ENCODE measurements at places on chromosomes 13 and 19. TPM values are rescaled to one million over a fixed set of nuclear protein-coding genes. Genes with fewer than 3 reads are reported as not detected.

REEP6 gene
- 1.6 TPM for total RNA-seq

ADAT3 gene
- total RNA-seq = 3.8 TPM

DCT gene
- 1.5 TPM for total RNA-seq

NOVA2 gene
- total RNA-seq = 1.9 TPM

OVOL3 gene
- total RNA-seq = not detected

GJB6 gene
- total RNA-seq = not detected

GSX1 gene
- not detected for total RNA-seq

MAMSTR gene
- 0.63 TPM for total RNA-seq

CRLF1 gene
- total RNA-seq = 12.8 TPM

IGFL4 gene
- not detected for total RNA-seq

SLC25A41 gene
- total RNA-seq = not detected

ZNF581 gene
- total RNA-seq = 12.7 TPM

ANGPTL8 gene
- total RNA-seq = 1.8 TPM

ZNF888 gene
- 4.7 TPM for total RNA-seq

- DNase-seq = no peak
Observed at GRCh38 chr19:35549879-35550523, 4.6 kb downstream of the TMEM147 start.

DNA sequence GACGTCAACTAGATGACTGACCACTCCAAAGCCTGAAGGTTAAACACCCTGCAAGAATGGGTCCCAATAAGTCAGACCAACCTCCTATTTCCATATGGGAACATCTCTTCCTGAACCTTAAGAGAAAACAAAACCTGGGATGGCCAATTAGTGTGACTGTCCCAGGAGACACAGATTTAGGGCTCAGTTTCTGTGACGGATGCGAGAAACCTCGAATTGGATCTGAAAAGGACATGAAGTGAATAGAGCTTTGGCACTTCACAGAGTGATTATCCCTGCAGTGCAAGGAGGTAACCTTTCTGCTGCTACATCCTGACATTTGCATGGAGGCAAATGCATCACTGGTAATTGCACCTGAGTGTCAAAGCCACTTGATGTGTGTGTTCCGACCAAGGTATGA is 442.2 kb upstream of the KLF12 start:
- no peak for DNase-seq

DNA sequence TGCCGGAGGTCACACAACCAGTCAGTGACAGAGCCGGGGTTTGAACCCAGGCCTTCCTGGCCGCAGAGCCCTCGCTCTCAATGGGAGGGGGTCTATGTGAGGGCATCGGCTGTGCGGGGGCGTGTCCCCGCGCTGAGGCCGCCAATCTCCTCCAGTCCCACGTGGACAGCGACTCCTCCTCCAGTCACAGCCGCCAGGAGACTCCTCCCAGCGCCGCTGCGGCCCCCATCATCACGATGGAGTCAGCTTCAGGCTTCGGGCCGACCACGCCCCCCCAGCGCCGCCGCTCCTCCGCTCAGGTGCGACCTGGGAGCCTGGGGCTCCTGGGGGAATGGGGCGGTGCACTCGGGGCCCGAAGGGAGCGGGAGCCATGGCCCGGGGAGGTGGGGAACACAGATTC is 6.0 kb downstream of the SPRED3 start:
- no peak for DNase-seq

DNA sequence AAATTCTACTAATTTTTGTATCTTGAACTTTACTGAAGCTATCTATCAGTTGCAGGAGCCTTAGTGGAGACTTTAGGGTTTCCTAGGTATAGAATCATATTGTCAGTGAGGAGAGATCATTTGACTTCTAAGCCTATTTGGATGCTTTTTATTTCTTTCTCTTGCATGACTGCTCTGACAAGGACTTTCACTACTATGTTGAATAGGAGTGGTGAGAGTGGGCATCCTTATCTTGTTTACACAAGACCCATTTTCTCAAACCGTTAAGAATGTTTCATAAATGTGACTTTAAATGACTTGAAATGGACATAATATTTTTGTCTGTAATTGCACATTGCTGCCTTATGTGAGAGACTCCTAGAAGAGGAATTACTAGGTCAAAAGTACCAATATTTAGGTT is 17.9 kb upstream of the CSNK1A1L start:
- DNase-seq = no peak

DNA sequence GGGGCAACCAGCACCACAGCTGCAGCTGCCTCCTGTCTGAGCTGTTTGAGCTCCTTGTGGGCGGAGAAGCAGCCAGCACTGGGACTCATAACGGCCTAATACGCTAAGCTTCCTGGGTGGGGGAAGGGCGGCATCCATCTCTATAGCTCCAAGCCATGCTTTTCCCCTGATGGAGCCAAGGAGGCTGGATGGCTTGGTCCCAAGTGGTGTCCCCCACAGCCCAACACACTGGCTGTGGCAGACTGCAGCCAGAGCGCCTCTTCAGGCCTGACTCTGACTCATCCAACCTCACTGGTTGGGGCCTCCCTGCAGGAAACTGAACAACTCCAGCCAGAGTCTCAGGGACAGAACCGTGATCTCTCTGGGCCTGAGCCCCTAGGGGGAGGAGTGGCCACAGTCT is 537.3 kb downstream of the SUCLA2 start:
- DNase-seq = no peak

GRCh38 chr13:67095621-67096020 is 134.5 kb downstream of the PCDH9 start:
- no peak for DNase-seq

DNA sequence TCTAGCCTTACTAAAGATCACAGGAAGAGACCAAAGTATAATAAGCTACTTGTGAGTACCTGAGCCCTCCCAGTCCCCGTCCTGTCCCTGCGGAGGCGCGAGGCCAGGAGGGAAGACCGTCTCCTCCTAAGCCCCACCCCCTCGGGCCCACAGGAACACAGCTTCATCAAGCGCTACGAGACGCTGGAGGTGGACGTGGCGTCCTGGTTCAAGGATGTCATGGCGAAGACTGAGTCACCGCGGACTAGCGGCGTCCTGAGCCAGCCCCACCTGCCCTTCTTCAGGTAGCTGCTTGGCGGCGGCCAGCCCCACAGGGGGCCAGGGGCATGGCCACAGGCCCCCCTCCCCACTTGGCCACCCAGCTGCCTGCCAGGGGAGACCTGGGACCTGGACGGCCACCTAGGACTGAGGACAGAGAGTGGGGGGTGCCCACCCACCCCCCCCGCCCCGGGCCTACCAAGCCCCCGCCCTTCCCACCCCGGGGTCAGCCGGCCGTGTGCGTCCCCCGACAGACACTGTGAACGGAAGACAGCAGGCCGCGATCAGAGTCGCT is 2.4 kb upstream of the TGFBR3L start:
- DNase-seq = no peak

DNA sequence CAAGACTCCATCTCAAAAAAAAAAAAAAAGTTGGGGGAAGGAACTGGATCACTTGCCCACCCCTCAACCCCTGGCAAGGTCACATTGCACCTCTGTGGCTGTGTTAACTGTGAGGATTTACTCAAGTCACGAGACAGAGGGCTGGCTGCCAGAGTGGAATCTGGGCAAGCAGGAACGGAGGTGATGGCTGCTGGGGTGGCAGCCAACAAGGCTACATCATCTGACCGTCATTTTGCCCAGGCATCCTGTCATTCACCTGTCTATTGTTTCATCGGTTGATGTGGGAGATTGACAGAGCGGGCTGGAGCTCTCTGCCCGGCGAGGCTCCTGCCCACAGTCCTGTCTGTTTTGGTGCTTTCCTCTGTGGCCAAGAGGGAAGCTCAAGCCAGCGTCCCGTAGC is 75.7 kb downstream of the DPF1 start:
- DNase-seq = no peak

- no peak for DNase-seq
Observed at GRCh38 chr19:40797166-40797962, 1.6 kb upstream of the EGLN2 start.

- no peak for DNase-seq
Observed at GRCh38 chr19:58395979-58396627, 647 bp downstream of the RNF225 start.

- no peak for DNase-seq
Observed at GRCh38 chr19:23799321-23799720, 40.6 kb upstream of the ZNF681 start.

- DNase-seq = no peak
Observed at GRCh38 chr13:32585550-32586079, 637 bp upstream of the PDS5B start.

DNA sequence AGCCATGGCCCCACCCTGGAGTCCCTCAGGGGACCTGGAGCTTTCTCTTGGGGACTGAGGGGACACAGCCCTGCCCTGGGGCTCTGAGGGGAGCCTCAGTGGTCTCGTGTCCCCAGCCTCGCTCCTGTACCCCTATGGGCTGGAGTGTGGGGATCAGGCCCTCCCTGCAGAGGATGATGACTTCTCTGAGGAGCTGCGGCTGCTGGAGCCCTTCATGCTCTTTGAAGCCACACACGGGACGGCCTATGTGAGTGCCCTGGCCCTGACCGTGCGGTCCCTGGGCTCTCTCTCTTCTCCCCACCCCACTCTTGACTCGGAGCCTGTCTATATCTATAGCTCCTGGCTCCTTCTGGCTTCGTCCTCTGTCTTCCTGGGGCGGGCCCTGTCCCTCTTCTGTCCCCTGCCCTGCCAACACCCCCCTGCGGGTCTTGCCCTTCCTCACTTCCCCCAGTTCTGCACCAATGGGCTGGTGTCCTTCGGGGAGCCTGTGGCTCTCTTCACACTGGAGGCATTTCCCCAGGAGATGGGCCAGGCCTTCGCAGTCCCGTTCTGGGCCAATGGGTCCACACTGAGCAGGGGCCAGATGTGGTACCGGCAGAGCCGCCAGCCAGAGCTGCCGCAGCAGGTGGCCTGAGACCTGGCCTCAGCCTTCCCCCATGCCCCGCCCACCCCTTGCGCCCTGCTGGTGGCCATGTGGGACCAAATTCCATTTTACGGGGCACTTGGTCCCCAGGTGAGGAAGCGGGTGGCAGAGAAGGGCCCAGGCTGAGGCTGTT is 33.1 kb downstream of the HPN start:
- DNase-seq = no peak

GRCh38 chr19:29639086-29639485 is 26.2 kb upstream of the PLEKHF1 start:
- DNase-seq = no peak

- DNase-seq = no peak
Observed at GRCh38 chr13:98026457-98026857, 73.0 kb downstream of the IPO5 start.

GRCh38 chr13:100100115-100100879 is 11.4 kb downstream of the PCCA start:
- DNase-seq = no peak

GRCh38 chr13:79353693-79354092 is 52.4 kb downstream of the RBM26 start:
- no peak for DNase-seq

GRCh38 chr13:43095771-43096719 is 72.7 kb downstream of the DNAJC15 start:
- DNase-seq = no peak

GRCh38 chr19:42132030-42132628 is at the start of gene POU2F2:
TSS of gene POU2F2 (minus strand) at chr19:42132446. CDS start at chr19:42132411, 35 bp downstream.
- no peak for DNase-seq

DNA sequence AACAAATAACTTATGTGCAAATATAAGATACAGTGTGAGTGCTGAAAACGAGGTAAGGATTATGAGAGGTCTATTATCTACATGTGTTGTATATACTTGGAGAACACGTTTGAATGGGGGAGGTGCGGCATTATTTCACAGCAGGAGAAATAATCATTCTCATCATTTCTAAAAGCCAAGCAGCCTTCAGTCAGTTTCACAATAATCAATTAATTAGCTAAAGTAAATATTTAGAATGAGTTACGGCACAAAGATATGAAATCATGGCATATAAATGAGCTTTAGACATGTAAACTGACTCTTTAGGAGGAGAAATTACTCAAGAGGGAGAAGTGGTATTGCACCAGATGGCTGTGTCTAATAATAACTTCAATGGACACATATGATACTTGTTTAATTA is 366.6 kb downstream of the DNAJC15 start:
- no peak for DNase-seq

GRCh38 chr19:14505488-14506239 is 9.7 kb upstream of the GIPC1 start:
- DNase-seq = no peak

- no peak for DNase-seq
Observed at GRCh38 chr13:51015973-51016372, 95.1 kb downstream of the C13orf42 start.

GRCh38 chr13:42990291-42991232 is 1.5 kb downstream of the EPSTI1 start:
- DNase-seq = no peak

DNA sequence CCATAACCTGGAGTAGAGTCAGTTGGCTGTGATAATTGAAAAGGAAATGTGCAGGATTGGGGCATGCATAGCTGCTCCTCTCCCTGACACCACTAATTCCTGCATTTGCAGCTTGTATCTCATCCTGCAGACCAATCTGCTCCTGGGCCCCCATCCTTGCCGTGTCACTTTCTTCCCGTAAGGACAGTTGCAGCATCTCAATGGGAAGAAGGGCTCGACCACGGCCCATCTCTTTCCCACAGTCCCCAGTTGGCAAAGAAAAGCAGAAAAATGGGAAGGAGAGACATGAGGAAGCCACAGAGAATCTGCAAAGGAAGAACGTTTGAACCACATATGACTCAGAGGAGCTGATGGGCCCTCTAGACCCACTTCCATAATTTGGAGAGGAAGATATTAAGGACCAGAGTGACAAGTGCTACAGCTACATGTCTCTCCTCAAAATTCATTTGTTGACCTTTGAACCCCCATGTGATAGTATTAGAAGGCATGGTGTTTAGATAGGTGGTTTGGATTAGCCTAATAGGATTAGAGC is 1.8 kb upstream of the SIGLEC12 start:
- DNase-seq = no peak

- no peak for DNase-seq
Observed at GRCh38 chr13:43475140-43475539, 311.6 kb downstream of the ENOX1 start.

- no peak for DNase-seq
Observed at GRCh38 chr13:70098669-70099068, 9.0 kb upstream of the ATXN8OS start.

DNA sequence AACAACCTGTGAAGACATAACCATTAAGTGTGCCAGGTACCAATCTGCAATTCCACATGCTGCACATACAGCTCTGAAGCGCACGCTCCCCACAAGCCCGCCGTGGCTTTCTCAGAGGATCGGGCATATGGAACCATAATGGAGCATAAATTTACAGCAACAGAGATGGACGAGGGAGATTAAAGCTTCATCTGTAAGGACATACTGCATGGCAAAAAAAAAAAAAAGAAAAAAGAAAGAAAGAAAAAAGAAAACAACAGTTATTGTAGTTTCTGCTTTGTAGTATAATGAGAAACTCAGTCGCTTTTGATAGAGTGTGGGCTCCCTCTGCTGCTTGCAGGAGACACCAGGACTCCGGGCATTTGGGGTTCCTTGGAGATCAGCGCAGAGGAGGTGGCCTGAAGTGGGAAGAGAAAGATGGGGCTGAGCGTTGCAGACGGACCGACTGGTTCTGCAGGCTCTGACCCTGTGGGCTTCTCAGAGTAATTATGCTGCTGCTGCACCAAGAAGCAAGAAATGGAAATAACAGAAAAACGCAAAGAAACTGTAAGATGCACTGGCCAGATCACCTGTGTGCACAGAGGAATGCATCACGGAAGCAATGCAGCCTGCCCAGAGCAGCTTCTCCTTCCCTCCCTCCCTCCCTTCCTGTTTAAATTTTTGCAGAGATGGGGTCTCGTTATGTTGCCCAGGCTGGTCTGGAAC is 10.8 kb upstream of the PDCD5 start:
- no peak for DNase-seq

Measured in omental fat pad (tissue), 4 donors.